ENCODE measurements at places on chromosomes 11 and 22.

DNA sequence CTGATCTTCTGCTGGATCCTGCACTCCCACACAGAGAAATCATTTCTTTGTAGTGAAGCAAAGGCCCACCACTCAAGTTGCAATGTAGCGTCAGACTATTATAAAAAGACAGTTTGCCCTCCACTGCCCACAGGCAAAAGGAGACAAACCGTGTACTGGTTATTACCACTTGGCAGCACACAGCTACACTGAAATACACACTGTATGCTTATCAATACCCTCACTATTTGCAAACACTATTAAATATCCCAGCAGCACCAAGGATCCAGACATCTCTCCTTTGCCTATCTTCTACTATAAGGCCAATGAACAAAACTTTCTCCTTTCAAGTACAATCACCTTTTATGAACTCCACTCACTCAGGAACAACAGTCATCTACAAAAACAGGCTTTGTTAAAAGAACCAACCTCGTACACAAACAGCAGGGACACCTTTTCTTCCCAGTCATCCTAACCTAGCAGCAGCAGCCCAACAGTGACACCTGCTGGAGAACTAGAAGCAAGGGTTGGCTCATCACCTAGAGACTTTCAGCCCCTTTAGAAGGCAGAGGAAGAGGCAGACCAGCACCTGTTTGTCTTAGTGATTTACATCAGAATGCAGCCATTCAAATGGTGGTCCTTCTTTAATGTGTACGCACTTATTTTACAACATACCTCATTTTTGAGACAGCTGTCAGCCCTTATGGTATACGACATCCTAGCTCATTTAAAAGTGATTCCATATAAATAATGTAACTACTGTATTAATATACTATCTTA is 56.1 kb downstream of the AMBRA1 start:
- DNase-seq = peak; percentile 45

- DNase-seq = no peak
Observed at GRCh38 chr11:13064593-13064992, 55.5 kb downstream of the RASSF10 start.

DNA sequence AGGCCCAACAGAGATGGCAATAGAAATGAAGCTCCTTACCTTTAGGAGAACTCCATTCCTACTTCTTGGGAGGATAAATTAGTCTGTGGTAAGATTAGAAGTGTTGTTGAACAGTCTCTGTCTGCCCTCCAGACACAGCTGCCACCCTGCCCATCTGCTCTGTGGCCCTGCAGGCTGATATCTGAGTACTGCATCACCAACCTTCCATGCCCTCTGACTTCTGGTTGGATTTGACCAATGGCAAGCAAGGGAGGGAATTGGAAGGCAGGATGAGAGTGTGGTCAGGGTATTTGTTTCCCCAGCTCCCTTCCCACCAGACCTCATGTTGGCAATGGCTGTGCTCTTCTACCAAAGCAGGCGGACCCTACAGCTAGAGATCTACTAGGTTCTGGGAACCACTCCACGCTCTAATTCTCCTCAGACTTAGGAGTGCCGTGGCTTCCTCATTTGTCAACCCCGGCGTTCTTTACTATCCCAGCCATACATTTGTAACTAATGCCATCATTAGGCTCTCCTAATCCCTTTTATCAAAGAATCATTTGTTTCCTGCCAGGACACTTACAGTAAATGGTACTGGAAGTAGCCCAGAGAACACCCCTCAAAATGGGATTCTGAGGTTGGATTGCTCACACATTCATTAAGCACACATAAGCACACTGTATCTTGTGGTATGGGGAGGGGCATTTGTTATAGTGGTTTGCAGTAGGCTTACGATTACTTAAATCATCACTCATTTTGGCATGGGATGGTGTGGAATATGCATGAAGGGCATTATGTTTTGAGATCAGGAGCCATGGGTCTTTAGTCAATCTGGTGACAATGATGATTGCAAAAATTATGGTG is 35.4 kb upstream of the CD44 start:
- no peak for DNase-seq

DNA sequence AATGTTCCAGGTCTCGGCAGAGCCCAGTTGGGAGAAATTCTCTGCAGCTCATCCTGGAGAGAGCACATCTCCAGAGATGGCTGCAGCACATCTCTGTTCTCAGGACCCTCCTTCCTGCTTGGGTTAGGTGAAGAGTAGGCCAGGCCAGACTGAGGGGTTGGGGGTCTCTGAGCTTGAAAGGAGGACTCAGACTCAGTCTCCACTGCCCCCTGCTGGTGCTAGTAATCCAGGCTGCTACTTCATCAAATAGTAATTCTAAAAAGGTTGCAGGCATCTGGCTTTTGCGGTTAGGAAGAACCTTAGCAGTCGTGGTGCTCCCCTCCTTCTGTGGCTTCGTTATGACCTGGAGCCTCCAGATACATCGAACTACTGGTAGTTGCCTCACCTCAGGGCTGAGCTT is 9.7 kb downstream of the TUB start:
- DNase-seq = peak; percentile 61

DNA sequence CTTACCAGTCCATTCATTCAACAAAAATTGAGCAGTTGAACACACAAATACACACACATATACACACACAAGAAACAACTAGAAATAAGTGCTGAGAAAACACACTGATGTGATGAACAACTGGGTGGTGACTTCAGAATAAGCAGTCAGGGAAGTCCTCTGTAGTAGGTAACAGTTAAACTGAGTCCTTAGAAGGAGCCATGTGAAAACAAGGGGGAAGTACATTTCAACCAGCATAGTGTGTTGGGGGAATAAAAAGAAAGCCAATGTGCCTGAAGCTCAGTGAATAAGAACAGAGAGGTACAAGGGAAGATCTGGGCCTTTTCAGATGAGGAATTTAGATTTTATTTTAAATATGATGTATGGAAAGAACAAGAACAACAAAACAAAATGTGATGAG is 6.8 kb upstream of the TMEM123 start:
- DNase-seq = no peak
